Glomerular endothelial cell (primary cell): ENCODE measurements at places on chromosomes 13 and 19. TPM values are rescaled to one million over a fixed set of nuclear protein-coding genes. Genes with fewer than 3 reads are reported as not detected.

GRCh38 chr13:66969291-66969690, 260.8 kb downstream of the PCDH9 start:
- no peak for DNase-seq

DNA sequence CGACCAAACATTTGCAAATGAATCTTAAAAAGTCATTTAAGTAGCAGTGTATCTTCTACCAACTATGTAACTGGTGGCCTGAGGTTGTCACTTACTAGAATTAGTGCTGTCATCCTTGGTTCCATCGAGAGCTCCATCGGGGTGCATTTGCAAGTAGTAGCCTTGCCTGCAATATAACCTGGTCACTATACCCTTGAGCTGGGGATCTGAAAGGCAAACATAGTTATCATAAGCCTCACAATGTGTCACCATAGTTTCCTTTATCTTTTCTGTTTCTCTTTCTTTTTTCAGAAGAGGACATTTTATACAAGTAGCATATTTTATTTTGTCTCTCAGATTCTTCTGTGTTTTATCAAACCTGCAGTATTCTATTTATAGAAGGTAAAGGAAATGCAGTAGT, 422.6 kb downstream of the ITGBL1 start:
- DNase-seq = no peak

- no peak for DNase-seq
These were observed 14.7 kb downstream of the NAPA start for GRCh38 chr19:47499863-47500830.

- DNase-seq = no peak
These were observed 173.8 kb upstream of the SOX1 start for GRCh38 chr13:111893071-111893606.

- DNase-seq = no peak
These were observed 470.0 kb downstream of the TSHZ3 start for GRCh38 chr19:30879225-30879624.

GRCh38 chr13:39557285-39557955, 45.6 kb downstream of the LHFPL6 start:
- DNase-seq = no peak

Gene ZNF578
- 3.5 and 4.3 TPM in 2 replicates for total RNA-seq

Gene C19orf81
- total RNA-seq = 3.1 and 9.0 TPM in 2 replicates

Gene NOTCH3
- 6.2 and 37.5 TPM in 2 replicates for total RNA-seq
